ENCODE measurements at places on chromosomes 3 and 15.

GRCh38 chr15:73802431-73803041 is 49.4 kb upstream of the INSYN1 start:
- DNase-seq: no peak

DNA sequence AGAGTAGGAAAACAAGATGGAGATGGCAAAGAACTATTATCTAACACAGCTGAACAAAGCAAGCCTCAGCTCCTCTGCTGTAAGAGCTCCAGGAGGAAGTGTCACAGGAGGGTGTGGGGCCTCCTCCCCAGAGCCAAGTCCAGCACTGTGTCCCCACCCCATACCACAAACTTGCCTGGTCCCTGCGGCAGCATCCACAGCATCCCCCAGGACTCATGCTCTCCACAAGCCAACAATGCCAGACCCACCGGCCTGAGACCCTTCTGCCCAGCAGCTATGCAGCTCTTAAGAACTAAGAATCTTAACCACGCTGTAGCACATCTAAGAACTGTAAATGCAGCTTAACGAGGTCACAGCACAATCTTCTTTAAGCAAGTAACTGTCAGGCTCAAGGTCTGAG is 9.1 kb downstream of the RBM15B start:
- DNase-seq: no peak

DNA sequence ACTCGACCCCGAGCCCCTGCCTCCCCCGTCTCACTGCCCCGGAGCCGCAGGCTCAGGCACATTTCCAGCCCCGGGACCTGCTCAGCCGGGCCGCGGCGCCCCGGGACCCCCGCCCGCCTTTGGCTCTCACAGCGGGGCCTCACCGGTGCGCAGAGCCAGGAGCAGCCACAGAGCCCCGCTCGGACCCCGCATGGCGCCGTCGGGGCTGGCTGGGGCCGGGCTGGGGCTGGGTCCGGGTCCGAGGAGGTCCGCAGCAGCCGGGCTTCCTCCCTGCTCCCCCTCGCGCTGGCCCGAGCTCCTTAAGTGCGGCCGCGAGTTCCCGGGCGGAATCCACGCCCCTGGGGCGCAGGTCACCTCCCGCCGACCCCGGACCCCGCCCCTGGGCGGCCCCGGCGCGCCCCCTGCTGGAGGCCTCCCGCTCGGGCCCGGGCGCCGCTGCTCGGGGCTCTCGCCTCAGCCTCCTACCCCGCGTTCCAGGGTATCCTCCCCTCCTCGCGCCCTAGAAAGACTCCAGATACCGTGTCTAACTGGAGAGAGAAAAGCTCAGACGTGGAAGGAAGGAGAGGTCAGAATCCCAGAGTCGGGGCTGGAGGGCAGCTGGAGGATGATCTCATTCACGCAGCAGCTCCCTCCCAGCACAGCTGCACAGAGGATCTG is at the start of gene MELTF:
MELTF (minus strand) TSS at position 307 of the 657 bp plus-strand sequence; CDS start at position 192, 115 bp downstream.
- peak; percentile 65 for DNase-seq

DNA sequence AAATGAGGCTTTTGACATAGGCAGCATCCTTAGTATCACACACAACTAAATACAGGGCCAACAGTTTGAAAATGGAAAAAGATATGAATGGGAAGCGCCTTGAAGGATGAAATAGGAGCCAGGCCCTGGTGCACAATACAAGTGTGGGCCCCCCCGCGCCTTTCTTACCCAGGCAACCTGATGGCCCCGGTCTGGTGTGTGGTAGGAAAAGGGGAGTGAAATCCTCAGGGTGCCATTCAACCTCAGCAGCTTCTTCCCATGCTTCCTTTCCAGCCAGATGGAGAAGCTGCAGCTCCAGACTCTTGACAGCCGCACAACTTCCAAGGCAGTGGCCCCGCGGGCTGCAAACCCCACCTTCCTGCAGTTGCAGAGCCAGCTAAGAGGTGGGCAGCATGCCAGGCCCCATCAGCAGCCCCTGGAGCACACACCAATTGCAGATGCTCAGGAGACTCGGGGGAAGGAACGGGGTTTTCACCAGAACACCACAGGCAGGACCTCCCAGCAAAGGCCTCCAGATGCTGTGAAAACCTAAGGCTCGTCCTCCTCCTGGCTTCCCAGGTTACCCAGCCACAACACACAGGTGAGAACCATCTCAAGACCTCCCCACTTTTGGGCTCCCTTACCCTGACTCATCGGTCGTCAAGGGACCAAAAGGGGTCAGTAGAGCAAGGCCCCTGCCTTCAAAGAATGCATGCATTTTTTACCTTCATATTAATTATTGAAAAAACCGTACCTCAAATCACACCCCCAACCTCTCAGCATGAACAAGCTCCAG is 101.6 kb downstream of the CPN2 start:
- no peak for DNase-seq

DNA sequence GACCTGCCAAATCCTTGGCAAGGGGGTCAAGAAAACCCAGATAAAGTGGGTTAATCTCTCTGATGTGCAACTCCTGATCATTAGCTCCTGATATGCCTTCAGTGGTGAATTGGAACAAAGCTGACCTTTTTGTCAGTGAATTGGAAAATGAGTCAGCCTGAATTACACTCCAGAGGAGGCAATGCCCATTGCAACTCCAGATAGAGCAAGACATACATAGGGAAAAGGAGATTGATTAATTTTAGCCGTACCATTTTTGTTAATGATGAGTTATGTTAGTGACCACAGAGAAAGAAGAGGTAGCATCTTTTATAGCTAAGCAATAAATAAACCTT is 195.2 kb upstream of the CADPS start:
- no peak for DNase-seq

GRCh38 chr3:30693470-30694120 is 87.2 kb downstream of the TGFBR2 start:
- DNase-seq: no peak

- no peak for DNase-seq
These were observed 150.2 kb upstream of the MLF1 start for GRCh38 chr3:158420654-158421396.

GRCh38 chr3:186235554-186235953 is 126.5 kb downstream of the DGKG start:
- no peak for DNase-seq

DNA sequence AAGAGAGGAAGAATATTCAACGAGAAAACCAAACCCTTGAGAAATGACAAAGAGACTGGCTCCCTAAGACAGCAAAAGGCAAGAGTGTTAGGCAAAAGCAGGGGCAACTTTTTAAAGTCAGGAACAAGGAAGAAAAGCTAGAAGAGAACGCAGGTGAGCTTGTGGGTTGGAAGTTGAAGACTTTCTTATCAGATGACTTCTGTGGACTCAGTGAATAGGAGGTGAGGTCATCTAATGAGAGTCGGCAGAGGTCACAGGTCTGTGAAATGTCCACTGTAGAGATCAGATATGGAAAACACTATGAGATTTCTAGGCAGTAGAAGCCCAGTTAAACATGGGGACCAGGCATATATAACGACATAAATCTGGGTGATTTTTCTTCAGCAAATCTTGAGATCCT is 27.2 kb upstream of the TNIK start:
- no peak for DNase-seq

- no peak for DNase-seq
These were observed 57.4 kb upstream of the ULK4 start for GRCh38 chr3:42019144-42019952.

DNA sequence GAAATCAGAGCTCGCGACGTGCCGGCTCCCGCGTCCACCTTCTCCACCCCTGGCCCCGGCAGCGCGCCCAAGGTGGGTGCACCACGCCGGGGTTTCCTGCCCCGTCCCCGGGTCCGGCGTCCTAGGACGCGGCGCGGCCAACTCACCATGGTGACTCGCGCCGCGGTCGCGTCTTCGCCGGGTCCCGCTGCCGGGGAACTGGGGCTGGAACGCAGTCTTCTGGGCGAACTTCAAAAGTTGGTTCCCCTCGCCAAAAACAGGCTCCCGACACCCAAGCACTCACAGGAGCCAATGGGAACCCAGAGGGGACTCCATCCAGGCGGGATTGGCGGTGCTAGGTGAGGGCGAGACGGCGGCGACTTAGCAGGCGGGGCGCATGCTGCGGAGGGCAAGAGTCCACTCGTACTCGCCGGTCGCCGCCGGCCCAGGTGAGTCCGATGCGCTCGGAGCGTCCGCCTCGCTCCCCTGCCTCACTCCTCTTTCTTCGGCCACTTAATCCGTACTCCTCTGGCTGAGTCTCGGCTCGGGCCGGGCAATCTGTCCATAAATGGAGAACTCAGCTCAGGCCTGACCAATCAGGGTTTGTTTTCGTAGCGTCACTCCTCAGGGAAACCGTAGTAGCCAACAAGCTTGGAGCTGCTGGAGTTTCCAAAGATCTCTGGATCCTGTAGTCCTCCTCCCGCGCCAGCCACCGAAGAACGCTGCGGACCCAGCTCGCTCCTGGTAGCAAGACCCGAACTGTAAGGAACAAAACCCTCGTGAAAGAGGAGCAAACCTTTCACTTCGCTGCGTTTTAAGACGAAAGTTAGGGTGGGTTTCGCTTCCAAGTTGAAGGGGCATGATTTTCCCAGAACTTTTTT is at the start of gene MYO1E:
MYO1E (minus strand) TSS at position 520 of the 860 bp plus-strand sequence; CDS start at position 149, 371 bp downstream.
- DNase-seq: no peak

- no peak for DNase-seq
These were observed 73.2 kb downstream of the CD47 start for GRCh38 chr3:108017587-108017986.

DNA sequence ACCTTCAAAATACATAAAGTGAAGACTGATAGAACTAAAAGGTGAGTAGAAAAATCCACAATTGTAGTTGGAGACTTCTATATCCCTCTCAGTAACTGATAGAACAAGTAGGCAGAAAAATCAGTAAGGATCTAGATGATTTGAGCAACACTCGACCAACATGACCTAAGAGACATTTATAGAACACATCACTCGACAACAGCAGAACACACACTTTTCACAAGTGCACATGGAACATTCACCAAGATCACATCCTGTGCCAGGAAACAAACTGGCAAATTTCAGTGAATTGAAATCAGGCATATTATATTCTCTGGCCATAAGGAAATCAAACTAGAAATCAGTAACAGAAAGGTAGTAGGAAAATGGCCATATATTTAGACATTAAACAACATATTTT is 37.1 kb downstream of the LYSMD4 start:
- DNase-seq: no peak

GRCh38 chr3:88298189-88298588 is 148.4 kb downstream of the C3orf38 start:
- no peak for DNase-seq

- DNase-seq: no peak
These were observed 12.5 kb upstream of the KBTBD12 start for GRCh38 chr3:127902486-127902885.

- DNase-seq: no peak
These were observed 110.5 kb upstream of the ADAMTS9 start for GRCh38 chr3:64798316-64798715.

DNA sequence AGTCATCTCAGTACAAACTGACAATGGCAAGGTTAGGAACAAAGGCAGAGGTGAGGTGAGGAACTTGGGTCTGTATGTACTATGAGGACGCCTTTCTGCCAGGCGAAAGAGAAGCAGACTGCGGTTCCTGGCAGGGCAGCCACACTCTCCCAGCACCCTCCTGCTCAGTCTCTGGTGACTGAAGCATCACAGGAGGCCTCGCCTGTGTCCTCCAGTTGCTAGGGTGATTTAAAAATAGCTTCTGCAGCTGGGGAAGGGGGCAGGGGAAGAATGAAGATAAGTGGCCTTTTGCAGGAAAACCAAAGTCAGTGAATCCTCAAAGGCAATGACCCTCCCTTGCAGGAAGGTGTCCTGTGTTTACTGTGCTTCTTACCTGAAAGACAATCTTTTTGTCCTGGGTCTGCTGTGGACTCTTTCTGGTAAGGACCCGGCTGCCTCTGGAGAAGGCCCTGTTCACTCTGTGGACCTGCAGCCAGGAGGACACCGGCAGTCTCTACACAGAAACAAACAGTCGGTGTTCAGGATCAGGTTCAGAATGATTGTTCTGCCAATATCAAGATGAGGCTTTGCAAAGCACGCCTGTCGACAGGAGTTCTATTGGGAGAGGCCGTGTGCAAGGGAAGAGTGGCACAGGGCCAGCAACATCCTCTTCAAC is 65.7 kb upstream of the DGKG start:
- DNase-seq: no peak

DNA sequence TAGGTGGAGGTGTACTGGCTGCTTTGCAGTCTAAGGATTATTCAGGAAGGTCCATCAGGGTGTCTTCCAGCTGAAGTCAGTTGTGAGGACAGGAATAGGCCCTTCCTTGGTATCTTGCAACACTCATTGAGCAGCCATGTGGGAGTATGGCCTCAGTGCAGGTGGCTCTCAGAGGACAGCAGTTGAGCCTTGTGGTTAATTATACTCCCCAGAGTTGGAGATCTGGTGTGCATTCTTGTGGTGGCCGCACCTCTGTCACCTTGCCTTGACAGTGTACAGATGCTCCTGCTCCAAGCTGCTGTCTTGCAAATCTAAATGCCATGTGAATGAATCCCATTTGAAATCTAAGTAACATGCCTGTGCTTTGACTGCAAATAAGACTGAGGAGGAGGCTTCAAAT is 339.9 kb upstream of the BCHE start:
- no peak for DNase-seq

DNA sequence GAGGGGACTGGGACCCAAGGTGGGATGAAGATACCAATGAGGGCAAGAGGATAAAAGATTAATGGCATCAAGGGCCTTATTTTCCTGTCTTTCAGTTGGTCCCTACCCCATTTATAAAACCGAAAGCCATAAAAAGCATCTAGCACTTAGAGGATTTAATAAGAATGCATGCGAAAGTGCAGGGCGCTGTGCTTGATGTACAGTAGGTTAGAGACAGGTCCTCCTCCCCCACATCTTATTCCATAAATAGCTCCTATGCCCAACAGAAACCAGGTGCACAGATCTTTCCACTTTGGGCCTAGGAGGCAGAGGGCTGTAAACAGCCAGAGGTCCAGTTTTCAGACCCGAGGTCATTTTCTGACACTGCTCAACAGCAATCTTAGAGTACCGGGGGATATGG is 1.2 kb downstream of the LPCAT4 start:
- DNase-seq: no peak

DNA sequence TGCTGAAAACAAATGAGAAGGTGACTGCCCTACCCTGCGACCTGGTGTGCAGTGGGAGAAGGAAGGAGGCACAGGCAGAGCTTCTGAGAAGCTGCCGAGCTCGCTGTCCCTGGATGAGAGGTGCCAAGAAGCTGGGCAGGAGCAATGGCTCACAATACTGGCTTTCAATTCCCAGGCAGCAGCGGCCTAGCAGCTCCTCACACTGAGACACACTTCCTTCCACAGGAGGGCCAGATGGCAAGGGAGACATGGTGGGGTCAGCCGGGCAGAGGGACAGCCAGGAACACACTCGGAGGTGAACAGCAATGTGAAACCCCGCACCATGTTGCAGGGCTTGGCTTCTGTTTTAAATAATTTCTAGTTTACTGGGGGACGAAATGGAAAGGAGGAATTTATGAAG is 314.6 kb downstream of the EPHB1 start:
- no peak for DNase-seq

- no peak for DNase-seq
These were observed 37.7 kb downstream of the SLMAP start for GRCh38 chr3:57793737-57794187.

- DNase-seq: no peak
These were observed 66.7 kb upstream of the DNAJC19 start for GRCh38 chr3:181056136-181056732.

GRCh38 chr3:147049821-147050220 is 356.5 kb downstream of the ZIC4 start:
- DNase-seq: no peak
